ENCODE measurements at places on chromosomes 5 and 9.

DNA sequence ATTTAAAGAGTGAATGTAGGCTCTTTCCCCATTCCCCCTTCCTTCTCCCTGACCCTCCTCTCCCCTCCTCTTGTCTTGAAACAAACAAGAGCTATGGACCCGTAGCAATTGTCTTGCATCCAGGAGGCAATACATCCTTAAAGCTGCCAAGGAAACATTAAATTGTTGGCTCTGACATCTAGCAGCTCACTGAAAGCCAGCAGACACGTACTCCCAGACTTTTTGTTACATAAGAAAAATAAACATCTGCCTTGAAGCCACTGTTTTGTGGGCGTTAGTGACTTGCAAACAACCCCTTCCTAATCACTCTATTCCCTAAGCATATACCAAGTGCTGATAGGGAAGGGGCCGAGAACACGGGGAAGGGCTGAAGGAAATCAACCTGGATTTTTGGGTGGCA lies 8.6 kb downstream of the SLC45A2 start:
- no peak for DNase-seq

DNA sequence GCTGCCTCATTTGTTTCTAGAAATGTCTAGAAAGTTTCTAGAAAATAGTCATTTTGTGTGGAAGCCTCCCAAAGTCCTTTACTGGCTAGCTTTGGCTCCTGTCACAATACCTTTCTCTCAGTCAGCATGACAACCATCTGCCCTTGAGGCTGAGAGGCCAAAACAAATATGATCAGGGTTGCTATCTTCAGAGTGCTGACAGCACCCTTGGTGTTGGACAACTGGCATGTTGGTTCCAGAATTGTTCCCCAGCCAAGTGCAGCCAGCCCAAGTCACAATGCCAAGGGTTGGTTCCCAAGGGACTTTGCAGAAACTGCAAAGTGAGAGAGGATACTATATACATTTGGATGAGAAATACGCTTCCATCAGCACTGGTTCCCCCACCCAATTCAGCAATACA lies 140.9 kb upstream of the GAS1 start:
- DNase-seq, result no peak

DNA sequence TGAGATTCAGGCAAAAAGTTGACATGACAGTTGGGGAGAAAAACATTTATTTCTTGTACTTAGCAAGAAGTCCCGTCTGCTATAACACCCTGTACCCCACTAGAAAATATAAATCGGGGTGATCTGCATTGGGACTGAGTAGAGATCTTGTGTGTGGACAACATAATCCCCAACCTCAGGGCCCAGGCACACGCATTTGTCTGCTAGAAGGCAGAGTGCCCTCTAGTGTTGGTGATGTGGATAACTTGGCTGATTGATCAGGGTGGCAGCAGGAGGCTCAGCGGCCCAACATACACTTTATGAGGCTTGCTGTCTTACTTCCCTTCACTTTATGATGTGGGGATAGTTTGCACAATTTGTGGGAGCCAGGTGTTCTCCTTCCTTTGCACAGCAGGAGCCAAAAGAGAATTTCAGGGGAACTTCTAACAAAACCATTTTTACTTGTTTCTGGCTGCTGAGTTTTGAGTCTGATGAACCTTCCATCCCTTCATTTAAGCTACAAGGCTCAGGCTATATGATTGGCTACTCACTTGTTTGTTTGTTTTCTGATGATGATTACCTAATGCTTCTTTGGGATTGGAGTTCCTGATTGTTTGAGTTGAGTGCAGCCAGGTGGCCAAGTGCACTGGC lies 263.2 kb downstream of the DMAC1 start:
- DNase-seq, result peak; percentile 40

GRCh38 chr9:81968026-81968425 lies 20.5 kb upstream of the SPATA31D1 start:
- DNase-seq, result no peak

DNA sequence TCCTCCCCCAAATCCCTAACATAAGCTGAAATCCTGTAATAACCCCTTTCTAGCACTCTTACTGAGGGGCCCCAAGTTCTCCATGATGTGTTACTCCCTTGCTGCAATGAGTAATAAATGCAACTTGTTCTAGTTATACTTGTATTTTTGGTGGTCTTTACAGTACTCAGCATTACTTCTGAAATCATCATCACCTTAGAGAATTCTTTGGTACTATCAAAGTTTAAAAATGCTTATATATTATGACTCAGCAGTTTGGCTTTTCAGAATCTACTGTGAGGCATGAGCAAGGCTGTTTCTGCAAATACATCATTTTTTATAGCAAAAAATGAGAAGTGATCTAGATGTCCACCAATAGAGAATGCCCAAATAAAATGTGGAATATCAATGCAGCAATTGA lies 20.7 kb upstream of the ROPN1L start:
- DNase-seq, result peak; percentile 71

DNA sequence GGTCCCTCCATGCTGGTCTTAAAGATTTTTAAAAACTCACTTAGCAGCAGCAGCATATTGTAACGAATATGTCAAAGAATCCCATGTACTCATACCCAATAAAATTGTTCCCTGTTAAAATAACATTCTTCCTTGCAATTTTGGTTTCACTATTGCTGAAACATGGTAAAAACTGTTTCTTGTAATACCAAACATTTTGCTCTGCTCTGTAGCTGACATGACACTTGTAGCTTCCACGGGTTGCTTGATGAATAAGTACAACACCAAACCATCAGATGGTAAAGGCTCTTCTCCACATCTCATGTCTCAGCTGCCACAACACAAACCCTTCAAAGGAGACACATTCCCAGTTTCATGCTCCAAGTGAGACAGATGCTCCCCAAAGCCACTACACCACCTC lies 180.7 kb upstream of the PTGER4 start:
- no peak for DNase-seq

- no peak for DNase-seq
Measured at GRCh38 chr5:174083056-174083827, 37.7 kb downstream of the NSG2 start.

- no peak for DNase-seq
Measured at GRCh38 chr5:54421976-54422375, 33.5 kb upstream of the HSPB3 start.

DNA sequence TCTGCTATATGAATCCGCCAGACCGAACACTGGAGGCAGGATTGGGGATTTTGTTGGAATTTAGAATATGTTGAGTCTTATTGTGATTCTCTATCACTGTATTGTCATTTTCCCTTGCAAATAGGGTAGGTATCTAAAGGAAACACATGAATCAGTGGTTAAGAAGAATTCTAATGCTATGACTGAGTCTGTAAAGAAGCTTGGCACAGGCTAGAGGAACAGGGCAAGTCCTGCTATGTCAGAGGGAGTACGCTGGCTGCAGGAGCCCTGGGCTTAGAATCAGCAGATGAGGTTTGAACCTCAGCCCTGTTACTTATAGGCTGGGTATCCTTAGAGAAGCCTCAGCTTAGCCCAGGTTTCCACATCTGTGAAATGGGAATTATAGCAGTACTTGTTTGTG lies 198.1 kb downstream of the NR3C1 start:
- peak; percentile 97 for DNase-seq

DNA sequence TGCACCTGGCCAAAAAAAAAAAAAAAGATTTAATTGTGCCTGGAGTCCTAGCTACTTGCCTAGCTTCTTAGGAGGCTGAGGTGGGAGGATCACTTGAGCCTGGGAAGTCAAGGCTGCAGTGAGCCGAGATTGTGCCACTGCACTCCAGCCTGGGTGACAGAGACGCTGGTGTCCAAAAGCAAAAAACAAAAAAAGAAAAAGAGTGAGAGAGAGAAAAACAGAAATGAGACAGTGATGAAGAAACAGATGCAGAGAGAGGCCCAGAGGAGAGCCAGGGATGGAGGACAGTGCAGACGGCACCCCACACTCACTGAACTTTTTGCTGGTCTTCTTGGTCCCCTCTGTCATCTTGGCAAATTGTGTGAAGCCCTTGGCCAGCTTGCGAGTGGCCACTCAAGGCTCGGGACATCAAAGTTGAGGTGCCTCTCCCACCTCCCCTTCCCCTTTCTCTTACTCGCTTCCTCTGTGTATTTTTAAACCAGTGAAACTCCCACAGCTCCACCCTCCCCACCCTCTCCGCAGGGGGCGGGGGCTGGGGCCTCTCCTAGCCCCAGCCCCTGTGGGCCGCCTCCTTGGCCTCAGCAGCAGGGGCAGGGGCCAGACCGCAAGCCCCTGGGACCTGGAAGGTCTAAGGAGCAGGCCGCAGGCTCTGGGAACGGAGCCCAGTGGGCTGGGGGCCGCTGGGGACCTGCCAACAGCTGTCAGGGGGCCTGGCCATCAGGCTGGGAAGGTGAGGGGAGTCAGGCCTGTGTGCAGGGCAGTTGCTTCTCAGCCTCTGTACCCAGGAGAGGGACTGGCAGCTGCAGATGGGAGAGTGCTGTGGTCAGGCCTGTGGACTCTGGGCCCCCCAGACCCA lies at the start of gene SH2D3C:
Gene SH2D3C, minus strand, starts transcription at position 387 of the 856 bp plus-strand sequence. Its CDS starts 39 bp downstream, at position 348.
- DNase-seq, result no peak

DNA sequence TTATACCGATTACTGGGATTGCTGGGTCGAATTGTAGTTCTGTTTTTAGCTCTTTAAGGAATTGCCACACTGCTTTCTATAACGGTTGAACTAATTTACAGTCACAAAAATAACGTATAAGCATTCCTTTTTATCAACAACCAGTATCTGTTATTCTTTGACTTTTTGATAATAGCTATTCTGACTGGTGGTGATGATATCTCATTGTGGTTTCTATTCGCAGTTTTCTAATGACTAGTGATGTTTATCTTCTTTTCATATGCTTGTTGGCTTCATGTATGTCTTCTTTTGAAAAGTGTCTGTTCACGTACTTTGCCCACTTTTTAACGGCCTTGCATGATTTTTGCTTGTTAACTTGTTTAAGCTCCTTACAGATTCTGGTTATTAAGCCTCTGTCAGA lies 74.4 kb downstream of the FAM174A start:
- no peak for DNase-seq

DNA sequence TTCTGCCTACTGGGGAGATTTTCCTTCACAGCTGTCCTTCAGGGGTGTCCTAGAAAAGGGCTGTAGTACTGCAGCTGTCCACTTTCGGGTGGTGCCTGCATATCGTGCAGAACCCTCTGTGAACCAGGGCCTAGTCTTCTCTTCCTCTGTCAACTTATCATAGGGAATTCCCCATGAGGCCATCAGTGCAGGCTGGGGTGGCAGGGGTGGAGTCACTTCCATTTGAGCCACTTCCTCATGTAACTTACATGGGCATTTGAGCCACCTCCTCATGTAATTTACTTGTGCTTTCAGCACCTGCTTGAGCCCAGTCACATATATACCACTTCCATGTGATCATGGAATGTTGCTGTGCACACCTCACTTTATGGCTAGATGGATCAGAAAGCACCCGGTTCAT lies 742.0 kb upstream of the RGMB start:
- DNase-seq, result no peak

GRCh38 chr9:71706176-71706575 lies 62.1 kb downstream of the CEMIP2 start:
- DNase-seq, result no peak

DNA sequence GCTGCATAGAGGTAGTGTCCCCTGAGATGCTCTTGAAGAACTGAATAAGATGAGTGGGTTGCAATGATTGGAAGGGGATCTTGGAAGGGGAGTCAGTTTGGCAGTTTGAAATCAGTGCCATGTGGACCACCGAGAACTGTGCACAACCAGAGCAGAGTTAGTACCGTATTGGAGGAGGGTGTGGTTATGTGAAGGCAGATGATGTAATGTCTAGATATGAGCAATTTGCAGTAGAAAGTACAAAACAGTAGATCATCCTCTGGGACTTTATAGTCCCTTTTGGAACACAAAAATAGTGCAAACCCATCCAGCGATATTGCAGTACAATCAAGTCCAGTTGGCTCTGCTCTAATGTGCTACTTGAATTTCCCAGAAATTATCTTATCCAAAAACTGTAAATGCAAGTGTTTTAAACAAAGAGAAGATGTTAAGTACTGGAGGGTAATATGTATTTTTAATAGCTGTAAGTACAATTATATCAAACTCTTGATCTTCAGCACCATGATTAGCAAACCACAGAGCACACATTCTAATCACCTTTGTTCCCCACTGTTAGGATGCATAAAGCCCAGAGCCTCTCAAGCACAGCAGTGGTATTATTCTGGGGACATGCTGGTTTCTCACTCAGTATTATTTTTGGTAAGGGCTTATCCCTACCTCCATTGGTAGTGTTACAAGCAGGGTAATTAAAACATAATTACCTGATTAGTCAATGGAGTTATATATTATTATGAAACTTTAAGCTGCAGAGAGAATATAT lies 41.5 kb downstream of the MEGF10 start:
- DNase-seq, result no peak

DNA sequence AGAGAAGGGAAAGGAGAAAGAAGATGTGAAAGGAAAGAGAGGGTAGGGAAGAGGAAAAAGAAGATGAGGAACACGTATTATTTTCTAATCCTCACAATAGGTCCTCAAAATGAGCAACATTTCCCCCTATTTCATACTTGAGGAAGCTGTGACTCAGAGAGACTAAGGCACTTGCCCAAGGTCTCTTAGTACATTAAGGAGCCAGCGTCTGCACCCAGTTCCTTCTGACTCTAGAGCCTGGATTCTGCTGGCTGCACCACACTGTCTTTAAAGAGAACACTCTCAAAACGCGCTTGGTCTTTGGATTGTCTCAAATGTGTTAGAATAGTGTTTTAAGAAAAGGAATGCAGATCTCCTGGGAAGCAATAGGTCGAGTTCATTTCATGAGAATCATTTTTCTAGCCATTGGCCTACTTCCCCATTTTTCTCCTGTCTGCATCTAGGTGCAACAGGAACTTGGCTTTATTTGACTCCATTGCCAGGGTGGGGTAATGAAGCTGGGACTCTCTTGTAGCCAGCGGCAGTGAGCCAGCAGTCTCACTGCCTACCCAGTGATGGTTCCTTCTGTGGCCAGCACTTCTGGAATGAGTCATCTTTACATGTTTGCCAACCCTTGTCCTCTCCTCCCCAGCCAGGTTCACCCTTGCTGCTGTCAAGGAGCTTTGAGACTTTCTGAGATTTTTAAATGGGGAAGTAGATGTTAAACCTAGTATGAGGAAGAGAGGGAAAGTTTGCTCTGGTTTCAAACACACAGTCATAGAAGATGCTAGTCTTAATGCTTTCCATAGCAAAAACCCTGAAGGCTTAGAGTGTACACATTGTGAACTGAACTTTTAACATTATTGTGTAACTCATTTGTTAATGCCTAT lies 82.7 kb downstream of the DOCK8 start:
- DNase-seq, result no peak

- no peak for DNase-seq
Measured at GRCh38 chr9:37453827-37454226, 11.4 kb downstream of the ZBTB5 start.

- DNase-seq, result no peak
Measured at GRCh38 chr5:54774281-54775170, 210.9 kb downstream of the ESM1 start.

GRCh38 chr5:173583346-173583745 lies 33.1 kb downstream of the BOD1 start:
- DNase-seq, result no peak

- no peak for DNase-seq
Measured at GRCh38 chr5:150295741-150296486, 6.3 kb upstream of the CAMK2A start.

GRCh38 chr5:10585518-10585915 lies 21.6 kb downstream of the ANKRD33B start:
- no peak for DNase-seq

GRCh38 chr9:22079873-22080341 lies 70.8 kb upstream of the CDKN2B start:
- DNase-seq, result peak; percentile 49

GRCh38 chr5:92962752-92963151 lies 618.3 kb downstream of the NR2F1-AS1 start:
- DNase-seq, result no peak

GRCh38 chr5:37552770-37553719 lies 173.9 kb downstream of the WDR70 start:
- DNase-seq, result peak; percentile 73

GRCh38 chr9:4430432-4431261 lies 59.6 kb upstream of the SLC1A1 start:
- DNase-seq, result no peak
